Type B pancreatic cell (in vitro differentiated cells): ENCODE measurements at places on chromosomes 1 and 21. TPM values are rescaled to one million over a fixed set of nuclear protein-coding genes. Genes with fewer than 3 reads are reported as not detected.

Gene CFHR4
- total RNA-seq = not detected in 2 replicates

Gene HPCA
- total RNA-seq = 1.0 and 2.0 TPM in 2 replicates

Gene THEM4
- 4.7 and 15.6 TPM in 2 replicates for total RNA-seq

Gene LCE2B
- total RNA-seq = not detected in 2 replicates

DNA sequence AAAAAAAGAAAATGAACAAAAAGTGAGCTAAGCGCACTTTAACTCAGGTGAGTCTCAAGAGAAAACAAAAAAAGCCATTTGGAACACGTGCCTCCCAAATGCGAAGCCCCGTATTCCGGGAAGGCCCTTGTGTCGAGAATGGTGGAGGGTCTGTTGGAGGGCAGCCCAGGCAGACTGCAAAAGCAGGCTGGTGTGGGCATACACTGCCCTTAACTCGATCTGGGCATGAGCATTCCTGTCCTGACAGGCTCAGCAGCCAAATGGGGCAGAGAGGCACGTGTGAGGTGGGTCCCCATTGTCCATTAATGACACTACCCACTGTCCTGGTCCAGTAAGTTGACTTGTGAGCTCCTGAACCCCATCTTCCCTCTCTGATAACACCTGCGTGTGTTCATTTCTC is 57.7 kb downstream of the EVA1C start:
- DNase-seq = no peak

- no peak for DNase-seq
Measured at GRCh38 chr21:44765231-44766013, 36.2 kb downstream of the UBE2G2 start.

DNA sequence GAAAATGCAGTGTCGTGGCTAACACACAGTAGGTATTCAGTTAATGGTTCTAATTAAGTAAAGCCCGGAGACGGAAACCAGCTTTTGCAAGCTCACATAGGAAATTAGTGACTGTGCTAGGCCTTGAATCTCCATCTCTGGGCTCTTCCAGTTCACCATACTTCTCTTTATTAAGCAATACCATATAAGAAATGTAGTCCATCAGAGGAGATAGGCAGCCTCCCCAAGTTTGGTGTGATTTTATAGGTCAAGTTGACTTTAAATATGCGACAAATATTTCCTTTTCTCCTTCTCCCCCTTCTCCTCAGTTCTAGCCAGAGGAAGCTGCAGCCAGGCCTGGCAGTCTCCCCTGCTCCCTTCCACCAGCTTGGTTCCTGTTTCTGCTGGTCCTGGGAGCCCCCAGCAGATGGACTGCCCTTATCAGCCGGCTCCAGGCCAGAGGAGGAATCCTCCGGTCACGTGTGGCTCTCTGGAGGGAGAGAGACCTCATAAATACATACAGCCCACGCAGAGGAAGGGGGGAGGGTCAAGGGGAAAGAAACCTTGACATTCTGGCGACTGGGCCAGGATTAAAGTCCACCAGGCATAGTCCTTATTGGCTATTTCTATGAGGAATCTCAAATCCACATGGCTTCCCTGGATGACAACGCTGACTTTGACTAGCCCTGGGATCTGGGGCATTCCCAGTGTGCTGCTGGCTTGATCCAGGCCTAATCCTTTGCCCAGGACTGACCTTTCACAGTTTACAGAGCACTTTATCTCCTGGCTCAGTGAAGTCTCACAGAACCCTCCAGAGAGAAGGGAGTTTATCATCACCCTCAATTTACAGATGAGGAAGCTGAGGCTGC is 115.1 kb upstream of the JUN start:
- DNase-seq = no peak

DNA sequence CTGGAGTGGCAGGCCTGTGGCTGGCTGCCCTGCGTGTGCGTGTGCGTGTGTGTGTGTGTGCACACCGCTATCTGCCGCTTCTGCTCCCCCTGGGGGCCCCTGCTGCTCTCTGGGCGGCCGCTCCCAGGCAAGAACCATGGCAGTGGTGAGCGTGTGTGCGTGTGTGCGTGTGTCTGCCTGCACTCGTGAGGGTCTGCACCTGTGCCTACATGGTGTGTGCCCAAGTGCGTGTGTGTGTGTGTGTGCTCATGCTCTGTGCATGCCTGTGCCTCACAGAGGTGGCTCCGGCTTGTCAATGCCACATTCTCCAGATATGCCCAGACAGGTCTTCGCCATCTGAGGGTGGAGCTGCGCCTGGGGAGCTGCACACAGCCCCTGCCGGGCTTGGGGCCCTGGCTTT is 18.7 kb upstream of the PEX10 start:
- no peak for DNase-seq

DNA sequence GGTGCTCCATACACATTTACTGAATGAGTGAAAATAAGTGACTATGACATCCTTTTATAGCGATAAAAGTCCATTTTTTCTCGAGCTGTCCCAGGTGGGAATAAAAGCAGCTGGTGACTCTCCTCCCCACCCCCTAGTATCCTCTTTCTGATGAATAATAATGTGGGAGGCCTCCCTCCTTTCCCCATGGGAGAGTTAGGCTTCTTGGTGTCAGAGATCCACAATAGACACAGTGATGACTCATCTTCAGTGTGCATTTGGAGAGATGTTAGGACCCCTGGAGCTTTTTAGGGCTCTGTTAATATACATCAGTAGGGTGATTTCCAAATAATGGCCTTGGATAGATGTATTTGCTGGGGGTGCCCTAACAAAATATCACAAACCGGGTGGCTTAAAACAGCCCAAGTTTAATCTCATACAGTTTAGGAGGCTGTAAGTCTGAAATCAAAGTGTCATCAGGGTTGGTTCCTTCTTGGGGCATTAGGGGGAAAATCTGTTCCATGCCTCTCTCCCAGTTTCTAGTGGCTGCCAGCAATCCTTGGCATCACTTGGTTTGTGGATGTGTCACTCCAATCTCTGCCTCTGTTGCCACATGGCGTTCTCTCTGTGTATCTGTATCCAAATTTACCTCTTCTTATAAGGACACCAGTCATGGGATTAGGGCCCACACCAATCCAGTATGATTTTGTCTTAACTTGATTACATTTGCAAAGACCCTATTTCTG is 4.4 kb upstream of the PHC2 start:
- DNase-seq = no peak

- DNase-seq = no peak
Measured at GRCh38 chr21:16420031-16420724, 690.4 kb downstream of the USP25 start.

DNA sequence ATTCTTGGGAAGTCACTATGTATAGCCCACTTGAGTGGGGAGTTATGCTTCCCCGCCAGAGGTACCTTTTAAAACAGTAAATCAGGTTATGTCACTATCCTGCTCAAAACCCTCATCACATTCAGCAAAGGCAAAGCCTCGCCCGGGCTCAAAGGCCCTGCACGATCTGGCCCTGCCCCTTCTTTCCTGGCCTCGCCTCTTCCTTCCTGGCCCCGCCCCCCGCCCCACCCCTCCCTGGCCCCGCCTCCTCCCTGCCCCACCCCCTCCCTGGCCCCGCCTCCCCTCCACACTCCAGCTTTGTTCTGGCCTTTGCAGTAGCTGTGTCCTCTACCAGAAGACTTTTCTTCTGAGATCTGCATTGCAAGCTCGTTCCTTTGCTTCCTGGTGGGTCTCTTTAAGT is 6.6 kb downstream of the LDLRAD2 start:
- no peak for DNase-seq

DNA sequence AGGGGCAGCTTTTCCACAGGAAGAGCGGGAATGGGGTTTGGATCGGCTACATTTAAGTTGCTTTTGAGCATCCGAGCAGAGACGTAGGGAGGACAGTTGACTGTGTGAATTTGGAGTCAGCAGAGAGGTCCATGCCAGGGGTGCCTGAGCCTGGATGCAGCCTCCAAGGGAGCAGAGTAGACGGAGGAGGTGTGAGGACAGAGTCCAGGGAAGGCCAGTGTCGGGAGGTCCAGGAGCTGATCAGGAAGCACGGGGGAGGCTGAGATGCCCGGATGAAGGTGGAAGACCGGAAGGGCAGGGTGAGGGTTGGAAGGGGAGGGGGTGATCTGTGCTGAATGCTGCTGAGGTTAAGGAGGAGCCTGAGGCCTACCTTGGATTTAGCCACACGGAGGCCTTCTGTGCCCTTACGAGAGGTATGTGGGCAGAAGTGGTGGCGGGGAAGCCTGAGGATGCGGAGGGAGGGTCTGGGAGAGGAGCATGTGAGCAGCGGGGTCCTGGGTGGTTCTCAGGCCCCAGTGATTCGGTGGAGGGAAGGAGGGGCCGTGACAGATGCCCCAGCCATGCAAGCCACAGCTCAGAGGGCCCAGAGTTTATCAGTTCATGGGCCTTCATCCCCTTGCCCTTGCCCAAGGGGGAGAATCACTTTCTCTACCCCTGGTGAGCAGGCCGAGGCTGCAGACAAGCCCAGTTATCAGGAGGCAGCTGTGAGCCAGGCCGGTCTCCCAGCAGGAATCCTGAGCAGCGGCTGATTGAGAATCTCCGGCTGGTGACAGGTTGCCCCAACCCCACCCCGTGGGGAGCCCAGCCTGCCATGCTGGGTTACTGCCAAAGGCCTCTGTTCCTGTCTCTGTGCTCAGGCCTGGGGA is 54.0 kb upstream of the ACTL8 start:
- no peak for DNase-seq

GRCh38 chr1:213550804-213551203 is 437.0 kb upstream of the PROX1 start:
- no peak for DNase-seq

DNA sequence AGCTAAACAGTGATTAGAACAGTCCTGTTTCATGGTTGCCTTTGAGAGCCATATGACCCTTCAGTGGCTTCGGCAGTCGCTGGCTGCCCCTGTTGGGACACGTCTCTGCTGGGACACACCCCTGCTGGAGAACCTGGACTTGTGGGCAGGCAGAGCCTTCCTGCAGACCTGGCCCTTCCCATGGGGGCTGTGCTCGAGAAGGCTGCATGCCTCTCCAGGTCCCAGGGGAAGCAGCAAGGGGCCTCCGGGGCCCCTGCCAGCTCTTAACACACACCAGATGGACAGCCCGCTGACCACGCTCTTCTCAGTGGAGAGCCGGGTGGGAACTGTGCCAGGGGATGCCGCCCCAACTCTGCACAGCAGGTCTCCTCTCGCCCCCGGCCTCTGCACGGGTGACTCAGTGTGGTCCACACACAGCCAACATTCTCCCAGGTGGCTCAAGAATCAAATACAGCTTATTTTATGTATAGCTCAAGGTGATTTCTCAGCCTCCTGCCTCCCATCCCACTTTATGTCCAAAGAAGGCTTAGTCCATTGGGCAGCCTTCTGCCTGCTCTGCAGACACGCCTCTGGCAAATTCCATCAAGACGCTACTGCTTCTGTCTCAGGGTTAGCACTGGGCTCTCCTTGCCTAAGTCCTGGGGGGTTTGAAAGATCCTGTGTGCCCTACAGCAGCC is 450.8 kb downstream of the KIF26B start:
- no peak for DNase-seq

- DNase-seq = no peak
Measured at GRCh38 chr1:109371341-109371739, 26.4 kb downstream of the SORT1 start.

GRCh38 chr1:33335020-33335419 is 14.1 kb upstream of the A3GALT2 start:
- DNase-seq = no peak

DNA sequence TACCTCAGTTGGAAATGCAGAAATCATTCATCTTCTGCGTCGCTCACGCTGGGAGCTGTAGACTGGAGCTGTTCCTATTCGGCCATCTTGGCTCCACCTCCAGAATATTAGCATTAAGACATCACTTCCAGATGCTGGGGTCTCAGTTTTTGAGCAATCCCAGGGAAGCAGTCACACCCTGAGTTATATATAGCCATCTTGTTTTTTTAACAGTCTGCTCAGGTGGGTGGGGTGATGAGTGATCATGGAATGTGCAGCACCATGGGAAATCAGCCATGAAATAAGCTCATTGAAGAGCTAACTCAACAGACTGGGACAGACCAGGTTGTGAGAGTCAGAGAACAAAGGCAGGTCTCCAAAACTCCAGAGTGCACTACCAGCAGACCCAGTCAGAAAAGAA is 27.0 kb upstream of the HMGB4 start:
- no peak for DNase-seq

DNA sequence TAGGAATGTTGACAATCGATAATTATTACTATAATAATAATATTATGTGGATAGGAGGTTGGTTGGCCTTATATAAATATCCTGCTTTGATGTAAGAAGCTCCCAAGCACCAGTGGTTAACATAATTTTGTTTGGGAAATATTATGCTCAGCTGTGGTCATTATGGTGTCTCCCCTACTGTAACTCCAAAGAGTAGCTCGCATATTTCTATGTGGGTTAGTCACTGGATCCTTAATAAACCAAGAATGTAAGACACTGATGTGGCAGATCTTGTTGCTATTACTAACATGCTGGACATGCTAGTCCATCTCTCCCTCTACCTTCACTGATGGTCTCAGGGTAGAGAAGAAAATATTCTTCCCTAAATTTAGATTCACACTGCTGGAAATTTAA is 79.2 kb upstream of the RALGPS2 start:
- DNase-seq = no peak

DNA sequence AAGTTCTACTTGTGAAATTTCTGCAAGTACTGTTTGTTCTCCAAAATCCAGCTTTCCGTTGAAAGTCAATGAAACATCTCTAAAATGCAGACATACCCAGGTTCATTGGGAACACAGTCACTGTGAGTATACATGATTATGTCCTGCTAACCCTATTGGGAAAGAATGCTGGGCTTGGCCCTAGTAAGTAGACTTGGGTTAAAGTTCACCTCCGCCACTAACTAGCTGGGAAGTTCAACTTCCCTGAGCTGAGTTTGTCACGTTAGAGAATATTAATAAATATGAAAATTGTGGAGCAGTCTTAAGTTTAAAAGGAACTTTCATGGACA is 10.5 kb upstream of the PGD start:
- DNase-seq = no peak

DNA sequence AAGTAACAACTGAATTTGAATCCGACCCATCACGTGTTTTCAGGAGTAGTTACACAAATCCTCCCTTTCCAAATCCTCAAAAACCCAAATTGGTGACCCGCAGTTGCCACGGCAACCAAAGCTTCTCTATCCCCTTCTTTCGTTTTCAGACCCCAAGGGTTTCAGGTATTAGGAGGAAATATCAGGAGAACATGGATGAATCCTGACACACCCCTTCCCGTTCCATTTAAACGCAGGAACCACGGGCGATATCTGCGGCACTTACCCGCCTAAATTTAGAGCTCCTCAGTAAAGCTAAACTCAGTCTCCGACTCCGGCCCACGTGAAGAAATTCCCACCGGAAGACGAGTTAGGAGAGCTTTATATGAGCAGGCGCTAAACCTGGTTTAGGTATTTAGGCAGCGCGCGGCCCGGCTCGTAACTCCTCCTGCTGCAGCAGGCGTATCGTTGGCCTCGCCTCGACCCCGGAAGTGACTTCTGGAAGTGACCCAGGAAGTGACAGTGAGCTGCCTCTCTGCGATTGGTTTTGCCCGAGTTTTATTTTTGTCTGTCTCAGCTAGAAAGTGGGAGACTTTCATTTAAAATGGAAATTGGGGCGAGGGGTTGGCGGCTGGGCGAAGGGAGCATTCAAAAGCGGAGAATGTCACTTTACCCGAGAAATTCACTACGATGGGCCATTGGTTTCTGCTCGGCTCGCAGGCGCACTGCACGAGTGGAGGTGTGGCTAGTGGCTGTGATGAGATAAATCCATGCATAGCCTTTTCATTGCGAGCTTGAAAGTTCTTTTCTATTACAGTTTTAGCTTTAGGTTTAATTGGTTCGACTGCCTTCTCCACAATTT is at the start of gene TAF1A:
Gene TAF1A, minus strand, starts transcription at position 472 of the 841 bp plus-strand sequence.
- DNase-seq = peak; percentile 83

GRCh38 chr1:172638885-172639831 is 19.7 kb upstream of the FASLG start:
- DNase-seq = no peak
